ENCODE measurements at places on chromosomes 3 and 15.

GRCh38 chr3:176208283-176208682 is 989.0 kb downstream of the TBL1XR1 start:
- DNase-seq = no peak

GRCh38 chr3:38029400-38030125 is at the start of gene PLCD1:
Gene PLCD1, minus strand, starts transcription at chr3:38029642. Its CDS starts 103 bp downstream, at chr3:38029539.
- no peak for DNase-seq

DNA sequence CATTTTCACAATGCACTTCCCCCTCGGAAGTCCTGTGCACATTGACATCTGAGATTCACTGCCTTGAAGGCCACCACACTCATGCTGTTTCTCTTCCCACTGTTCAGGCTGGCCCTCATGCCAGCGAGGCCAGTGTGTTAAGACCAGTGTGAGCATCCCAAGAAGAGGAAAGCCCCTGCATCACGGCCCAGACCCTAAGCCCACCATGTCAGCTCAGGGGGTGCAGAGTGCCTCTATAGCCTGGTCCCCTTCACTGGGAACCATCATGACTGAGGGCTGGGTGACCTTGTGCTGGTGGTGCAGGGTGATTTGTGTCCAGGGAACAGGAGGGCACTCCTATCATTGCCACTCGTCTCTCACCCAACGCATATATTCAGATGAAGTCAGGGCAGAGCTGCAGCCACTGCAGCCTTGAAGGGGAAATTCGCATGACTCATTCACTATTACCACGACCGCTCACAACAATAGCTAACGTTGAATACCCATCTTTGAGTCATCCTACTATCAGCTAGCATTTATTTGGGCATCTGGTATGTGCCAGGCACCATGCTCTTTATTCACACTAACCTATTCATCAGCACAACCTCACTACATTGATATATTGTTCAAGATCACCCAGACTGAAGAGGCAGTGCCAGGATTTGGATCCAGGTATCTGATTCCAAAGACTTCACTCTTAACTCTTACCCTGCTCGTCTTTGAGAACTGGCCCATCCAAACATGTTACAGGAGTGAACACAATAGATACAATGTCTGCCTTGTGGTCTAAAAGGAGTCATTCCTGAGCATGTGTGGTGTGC is 58.8 kb upstream of the SLC6A11 start:
- no peak for DNase-seq

DNA sequence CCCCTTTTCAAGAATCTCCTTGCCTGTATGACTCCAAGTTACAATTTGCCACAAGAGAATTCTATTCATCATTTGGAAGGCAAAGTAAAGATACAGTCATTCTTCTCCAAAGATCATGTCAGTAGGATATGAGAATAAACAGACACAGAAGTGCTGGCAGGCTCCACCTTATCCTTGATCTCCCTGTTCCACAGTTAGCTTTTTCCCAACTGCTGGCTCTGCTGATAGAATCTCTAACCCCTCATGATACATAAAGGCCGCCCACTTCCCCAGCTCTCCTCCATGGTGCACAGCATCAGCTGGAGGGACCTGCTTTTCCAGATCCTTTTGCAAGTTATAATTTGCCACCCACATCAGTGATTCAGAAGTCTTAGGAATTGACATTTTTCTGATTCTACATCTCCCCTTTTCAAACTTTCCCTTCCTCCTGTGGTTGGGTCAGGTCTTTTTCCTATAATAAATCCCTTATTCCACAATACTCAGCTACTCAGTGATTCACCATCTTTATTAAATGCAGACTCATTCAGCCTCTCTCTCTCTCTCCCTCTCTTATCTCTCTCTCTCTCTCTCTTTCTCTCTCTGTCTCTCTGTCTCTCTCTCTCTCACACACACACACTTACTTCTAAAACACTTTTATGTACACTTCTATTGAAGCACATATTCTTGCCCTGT is 465.4 kb downstream of the GBE1 start:
- DNase-seq = no peak

DNA sequence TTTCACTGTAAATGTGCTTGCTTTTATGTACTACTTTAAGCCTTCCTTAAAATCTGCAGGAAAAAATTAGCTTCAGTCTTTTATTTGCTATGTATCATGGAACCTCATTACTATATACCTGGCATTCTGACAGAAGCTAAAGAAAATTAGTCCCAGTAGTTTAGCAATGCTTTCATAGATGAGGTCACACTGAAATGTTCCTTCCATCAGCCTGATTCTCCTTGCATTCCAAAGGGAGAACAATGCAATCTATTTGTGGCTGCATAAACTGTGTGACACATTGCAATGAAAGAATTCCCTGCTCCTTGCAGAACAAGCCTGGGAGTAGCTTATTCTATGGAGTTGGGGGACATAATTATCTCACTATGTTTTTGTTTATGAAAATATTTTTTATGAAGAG is 691.5 kb upstream of the ARPP21 start:
- DNase-seq = no peak

GRCh38 chr3:32403663-32404062 is 12.0 kb downstream of the CMTM7 start:
- DNase-seq = peak; percentile 82

- DNase-seq = peak; percentile 66
Observed at GRCh38 chr3:16048435-16049318, 125.8 kb upstream of the GALNT15 start.

- no peak for DNase-seq
Observed at GRCh38 chr3:119632829-119633228, 27.6 kb downstream of the POPDC2 start.

- peak; percentile 73 for DNase-seq
Observed at GRCh38 chr15:27847775-27848710, 251.1 kb downstream of the OCA2 start.

- DNase-seq = no peak
Observed at GRCh38 chr15:55991802-55992768, 1.3 kb downstream of the NEDD4 start.

GRCh38 chr3:106617276-106617675 is 748.5 kb upstream of the CBLB start:
- DNase-seq = no peak

GRCh38 chr3:27467545-27467944 is 16.6 kb downstream of the SLC4A7 start:
- peak; percentile 51 for DNase-seq

GRCh38 chr3:10469441-10470119 is 35.8 kb downstream of the ATP2B2 start:
- no peak for DNase-seq

DNA sequence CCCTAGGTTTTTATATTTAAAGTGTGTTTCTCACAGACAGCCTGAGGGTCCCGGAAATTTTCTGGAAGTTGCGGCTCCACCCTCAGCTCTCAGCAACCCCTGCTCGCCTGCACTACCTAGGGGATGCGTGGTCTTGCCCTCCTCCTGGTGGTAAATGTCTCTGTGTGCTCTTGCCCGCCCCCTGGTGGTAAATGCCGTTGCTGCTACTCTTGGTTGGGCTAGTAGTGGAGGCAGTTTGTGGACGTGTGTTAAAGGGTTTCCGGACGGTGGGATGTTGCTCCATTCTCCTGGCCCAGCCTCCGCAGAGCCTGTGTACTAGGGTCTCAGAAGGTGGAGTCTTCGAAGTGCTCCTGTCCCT is 27.4 kb downstream of the STOML1 start:
- peak; percentile 58 for DNase-seq

DNA sequence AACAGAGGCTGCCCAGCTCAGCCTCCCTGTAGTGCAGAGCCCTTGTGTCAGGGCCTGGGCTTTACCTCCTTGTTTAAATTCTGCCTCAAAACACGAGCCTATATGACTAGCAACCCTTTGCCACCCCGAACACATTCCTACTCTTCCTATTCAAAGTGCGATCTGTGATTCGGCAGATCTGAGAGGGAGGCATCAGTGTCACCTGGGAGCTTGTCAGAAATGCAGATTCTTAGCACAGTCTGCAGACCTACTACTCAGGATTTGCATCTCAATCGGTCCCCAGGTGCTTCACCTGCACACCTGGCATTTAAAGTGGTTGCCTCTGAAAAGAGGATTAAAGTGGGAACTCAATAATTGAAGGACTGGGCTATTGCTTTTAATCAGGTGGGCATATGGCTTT is 273.2 kb upstream of the TOPAZ1 start:
- DNase-seq = no peak

DNA sequence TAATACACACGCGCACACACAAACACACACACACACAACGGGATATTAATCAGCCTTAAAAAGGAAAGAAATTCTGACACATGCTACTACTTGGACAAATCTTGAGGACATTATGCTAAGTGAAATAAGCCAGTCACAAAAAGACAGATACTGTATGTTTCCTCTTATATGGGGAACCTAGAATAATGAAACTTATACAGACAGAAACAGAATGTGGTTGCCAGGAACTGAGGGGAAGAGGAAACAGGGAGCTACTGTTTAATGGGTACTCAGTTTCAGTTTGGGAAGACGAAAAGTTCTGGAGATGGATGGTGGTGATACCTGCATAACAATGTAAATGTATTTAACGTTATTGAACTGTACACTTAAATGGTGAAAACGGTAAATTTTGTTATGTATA is 20.2 kb downstream of the ICE2 start:
- DNase-seq = no peak

DNA sequence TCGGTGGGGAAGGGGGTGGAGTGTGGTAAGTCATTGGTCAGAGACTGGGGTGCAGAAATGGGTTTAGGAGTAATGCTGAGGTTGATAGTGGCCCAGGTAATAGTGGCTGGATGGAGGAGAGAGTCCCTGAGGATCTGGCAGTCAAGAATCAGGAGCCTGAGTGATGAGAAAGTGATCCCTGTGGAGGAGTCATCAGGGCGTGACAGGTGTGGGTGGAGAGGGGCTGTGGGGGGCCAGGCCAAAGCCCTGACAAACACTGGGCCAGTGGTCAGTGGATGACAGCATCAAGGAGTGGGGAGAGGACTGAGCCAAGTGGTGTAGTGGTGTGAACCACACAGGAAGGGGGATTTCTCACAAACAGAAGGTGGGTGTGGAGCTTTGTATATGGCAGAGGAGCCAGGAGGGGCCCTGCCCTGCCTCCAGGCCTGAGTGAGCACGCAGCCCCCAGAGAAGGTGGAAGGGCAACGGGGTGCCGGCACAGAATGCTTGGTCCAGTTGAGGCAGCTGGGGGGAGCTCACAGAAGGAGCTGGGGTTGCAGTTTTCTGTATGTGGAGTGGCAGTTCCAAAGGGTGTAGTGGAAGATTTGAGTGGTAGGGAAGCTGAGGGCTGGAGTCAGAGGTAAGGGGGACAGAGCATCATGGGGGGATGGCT is 77.1 kb downstream of the SPSB4 start:
- DNase-seq = no peak

DNA sequence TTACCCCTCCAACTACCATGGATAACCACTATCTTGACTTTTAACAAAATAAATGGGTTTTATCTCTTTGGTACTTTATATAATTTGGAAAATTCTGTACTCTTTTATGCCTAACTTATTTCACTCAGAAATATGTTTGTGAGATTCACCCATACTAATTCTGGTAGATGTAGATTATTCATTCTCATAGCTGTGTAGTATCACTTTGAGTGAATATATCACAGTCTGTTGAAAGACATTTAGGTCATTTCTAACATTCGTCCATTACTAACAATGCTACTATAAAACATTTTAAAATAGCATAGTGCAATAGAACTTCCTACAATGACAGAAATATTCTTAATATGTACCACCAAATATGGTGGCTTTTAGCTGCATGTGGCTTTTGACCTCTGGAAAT is 542.4 kb downstream of the RBMS3 start:
- no peak for DNase-seq

DNA sequence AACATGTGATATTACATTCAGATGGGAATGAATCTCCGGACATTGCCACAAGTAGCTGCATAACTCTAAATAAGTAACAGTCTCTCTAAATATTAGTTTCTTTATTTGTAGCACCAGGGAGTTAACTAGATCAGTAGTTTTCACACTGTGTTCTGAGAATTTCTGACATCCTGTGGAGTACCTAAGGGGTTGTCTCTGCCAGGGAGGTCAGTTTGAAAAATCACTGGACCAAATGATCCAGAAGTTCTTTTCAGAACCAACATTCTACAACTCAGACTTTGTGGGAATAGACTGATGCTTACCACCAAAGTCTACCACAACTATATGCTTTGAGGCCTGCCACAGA is 9.0 kb upstream of the ILDR1 start:
- no peak for DNase-seq

Measured in NCI-H2081 (cell line).